T-cell (primary cell): ENCODE measurements at places on chromosomes 4 and X.
A peak's percentile ranks its signal among the peaks of the same experiment; 100 is the strongest.

DNA sequence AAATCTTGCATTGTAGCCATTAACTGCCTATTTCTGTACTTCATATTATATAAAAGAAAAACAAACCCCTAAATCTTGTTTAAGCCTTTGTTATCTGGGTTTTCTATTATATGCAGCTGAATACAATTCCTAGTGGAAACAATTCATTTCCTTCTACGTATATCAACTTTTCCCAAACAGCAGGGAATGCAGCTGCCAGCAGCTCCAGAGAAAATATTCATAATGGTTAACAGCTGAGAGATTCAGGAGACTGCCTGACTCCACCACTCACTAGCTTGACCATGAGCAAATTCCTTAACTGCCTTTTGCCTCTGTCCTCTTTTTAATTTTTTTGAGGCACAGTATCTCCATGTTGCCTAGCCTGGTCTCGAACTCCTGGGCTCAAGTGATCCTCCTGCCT lies 146.2 kb downstream of the SPATA18 start:
- no peak for DNase-seq

GRCh38 chr4:76206222-76206942 lies 7.2 kb downstream of the SCARB2 start:
- DNase-seq = no peak

DNA sequence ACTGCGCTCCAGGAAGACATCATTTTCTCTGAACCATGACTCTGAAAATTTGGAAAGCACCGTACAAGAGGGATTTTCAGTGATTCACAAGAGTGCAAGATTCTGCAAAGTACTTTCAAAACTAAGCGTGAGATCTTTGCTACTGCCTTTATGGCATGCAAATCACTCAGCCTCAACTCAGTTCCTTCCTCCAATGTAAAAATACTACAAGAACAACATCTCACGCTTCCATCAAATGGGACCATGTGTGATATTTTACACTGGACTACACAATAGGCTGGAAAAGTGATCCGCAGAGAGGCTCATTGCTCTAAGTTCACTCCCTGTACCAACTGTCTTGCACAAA lies 674 bp upstream of the IL15 start:
- no peak for DNase-seq

- DNase-seq = no peak
Measured at GRCh38 chrX:11329021-11329420, 35.8 kb downstream of the AMELX start.

GRCh38 chrX:70007946-70008345 lies 41.8 kb downstream of the AWAT2 start:
- no peak for DNase-seq

GRCh38 chr4:78292341-78292740 lies 235.2 kb downstream of the FRAS1 start:
- DNase-seq = no peak

- no peak for DNase-seq
Measured at GRCh38 chrX:25344161-25344936, 328.6 kb upstream of the ARX start.

- no peak for DNase-seq
Measured at GRCh38 chrX:63503541-63503940, 152.4 kb upstream of the SPIN4 start.

GRCh38 chr4:126604268-126604867 lies 1028.4 kb upstream of the INTU start:
- no peak for DNase-seq

GRCh38 chr4:81930506-81931238 lies 443.1 kb downstream of the HNRNPD start:
- DNase-seq = no peak

- DNase-seq = no peak
Measured at GRCh38 chrX:110836451-110836850, 40.8 kb upstream of the CHRDL1 start.

GRCh38 chrX:65926095-65927019 lies 113.5 kb downstream of the VSIG4 start:
- peak; percentile 31 for DNase-seq

DNA sequence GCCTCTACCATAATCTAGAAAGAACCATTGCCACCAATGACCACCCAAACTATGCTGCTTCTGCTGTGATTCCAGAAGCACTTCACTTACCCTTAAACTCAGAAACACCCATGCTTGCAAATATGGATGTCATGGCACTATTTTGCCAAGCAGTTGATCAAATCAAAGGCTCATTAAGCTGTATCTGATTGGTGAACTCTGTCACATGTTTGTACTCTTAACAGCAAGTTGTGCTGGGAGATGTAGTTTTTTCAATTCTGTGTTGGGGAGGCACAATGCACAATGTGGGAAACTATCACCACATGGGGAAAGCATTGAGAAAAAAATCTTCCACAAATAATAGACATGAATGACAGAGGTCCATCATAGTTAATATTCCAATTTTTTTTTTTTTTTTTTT lies 19.2 kb upstream of the SPCS3 start:
- DNase-seq = no peak

DNA sequence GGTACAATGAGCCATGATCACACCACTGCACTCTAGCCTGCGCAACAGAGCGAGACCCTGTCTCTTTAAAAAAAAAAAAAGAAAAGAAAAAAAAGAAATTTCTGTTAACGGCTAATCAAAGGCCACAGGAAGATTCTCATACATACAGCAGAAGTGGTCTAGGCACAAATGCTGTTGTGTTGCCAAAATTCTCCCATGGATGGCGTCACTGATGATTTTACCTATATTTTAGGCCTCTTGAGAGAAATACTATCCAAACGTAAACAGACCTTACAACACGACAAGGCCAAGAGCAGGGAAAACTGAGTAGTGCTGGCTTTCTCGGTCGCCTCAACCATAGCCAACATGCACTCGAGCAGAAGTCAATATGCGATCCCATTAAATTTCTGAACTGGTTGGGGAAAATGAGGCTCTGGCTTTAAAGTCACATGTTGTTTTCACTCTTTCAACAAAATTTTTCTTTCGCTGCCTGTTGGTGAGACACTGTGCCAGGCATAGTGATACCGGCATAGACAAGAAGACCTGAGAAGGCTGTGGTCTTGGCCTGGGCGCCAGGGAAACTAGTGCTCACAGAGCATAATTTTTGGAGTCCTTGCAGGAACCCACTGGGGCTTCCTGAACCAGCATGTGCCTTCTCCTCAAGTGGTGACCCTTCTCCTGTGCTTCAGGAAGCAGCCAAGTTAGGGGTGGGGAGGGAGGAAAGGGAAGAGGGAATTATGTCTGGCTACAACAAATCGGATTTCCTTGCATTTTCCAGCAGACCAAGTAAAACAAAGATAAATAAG lies 20.6 kb downstream of the SH3KBP1 start:
- DNase-seq = no peak

DNA sequence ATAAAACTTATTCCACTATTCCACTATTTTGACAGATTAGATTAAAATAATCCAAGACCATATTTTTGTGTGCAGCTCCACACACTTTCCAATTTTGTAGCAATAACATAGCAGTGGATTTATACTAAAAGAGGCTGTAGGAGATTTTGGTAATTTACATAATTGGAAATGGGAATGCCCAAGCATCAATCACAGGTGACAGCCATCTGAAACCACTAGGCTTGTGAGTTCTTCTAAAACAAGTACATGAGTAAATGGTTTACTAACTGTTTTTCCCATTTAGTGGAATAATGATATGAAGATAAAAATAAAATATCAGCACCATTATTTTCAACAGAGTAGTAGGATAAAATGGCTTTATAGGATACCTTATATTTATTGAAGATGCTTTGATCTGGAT lies 4.4 kb downstream of the ANK2 start:
- DNase-seq = no peak

DNA sequence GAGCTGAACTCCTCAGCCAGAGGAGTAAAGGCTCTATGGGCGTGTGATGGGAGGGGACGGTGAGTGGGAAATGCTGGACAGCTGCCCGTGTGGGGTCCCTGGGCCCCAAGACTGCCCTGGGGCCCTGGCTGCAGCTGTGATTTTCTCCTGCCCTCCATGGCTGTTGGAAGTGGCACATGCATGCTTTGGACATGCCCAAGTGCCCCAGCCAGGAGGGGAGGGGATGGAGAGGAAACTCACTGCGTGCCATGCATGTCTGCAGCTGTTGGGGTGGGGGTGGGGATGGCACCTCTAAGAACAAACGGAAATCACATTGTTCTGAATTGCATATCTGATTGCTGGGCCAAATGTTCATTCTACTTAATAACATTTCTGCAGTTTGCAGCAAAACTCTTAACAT lies 52.4 kb downstream of the MID2 start:
- no peak for DNase-seq

- DNase-seq = no peak
Measured at GRCh38 chr4:180031330-180031729, 2211.9 kb upstream of the TENM3 start.

DNA sequence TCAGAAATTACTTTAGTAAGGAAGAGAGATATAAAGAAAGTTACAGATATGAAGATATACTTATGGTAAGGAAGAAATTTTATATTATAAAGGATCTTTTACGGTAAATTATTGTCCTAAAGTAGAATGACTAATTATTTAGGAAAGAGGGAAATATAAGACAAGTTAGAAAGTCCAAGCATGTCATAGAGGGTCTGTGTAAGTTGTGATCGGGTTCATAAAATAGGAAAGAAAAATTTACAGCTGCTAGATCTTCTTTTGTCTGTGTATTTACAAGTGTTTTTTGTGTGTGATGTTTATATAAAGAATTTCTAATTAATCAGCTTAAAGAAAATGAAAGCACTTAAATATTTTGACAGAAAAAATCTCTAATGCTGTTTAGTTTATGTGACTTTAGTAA lies 1054.9 kb upstream of the DIAPH2 start:
- no peak for DNase-seq

DNA sequence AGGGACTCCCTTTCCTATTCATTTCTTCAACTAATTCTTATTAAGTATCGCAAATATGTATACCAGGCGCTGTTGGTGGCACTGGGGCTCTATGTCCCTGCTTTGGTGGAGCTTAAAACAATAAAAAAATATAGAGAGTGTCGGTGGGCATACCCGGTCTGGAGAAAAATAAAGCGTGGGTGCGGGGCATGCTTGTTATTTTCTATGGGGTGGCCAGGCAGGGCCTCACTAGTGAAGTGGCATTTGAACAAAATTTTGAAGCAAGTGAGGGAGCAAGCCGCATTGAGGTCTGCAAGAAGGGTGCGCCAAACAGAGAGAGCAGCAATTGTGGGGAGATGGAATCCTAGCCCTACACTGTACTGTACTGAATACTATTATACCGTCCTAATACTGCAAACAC lies 565 bp upstream of the IDS start:
- DNase-seq = no peak

GRCh38 chr4:6500481-6501140 lies 28.2 kb upstream of the PPP2R2C start:
- no peak for DNase-seq

DNA sequence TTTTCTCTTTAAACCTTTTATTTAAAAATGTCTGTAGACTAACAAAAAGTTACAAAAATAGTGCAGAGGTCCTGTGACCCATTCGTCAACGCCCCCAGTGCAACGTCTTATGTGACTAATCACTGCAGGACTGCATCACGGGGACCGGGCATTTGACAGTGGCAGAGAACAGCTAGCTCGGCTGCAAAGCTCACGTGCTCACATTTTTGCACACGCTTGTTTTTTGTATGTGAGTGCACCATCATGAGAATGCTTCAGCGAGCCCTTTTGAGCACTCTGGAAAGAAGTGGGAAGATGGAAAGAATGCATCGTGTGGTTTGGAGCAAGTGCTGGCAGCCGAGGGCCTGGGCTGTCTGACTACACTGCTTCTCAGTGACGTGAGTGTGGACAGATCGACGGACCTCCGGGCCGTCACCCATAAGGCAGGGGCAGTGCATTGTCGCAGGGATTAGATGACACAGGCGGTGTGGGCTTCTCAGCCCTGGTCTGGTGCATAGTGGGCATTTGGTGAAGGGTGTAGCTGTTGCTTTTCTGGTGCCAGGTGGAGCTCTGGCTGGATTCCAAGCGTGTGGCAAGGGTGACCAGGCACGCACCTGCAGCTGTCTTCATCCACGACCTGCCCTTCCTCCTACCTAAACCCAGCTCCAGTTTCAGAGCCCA lies 17.7 kb downstream of the SPON2 start:
- no peak for DNase-seq

DNA sequence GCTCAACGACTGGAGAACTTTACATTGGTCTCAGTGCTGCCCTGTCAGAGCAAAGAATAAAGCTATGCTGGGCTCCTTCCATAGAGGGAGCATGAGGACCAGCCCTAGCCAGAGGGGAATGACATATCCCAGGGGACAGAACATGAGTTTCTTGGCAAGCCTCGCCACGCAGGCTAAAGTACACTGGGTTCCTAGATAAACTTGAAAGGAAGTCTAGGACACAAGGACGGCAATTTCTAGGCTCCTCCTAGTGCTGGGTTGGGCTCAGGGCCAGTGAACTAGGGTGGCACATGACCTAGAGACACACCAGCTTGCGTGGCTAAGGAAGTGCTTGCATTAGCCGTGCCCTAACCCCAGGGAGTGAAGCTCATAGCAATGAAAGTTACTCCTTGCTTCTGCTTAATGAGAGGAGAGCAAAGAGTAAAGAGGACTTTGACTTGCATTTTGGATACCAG lies 141.0 kb downstream of the MAB21L2 start:
- no peak for DNase-seq

DNA sequence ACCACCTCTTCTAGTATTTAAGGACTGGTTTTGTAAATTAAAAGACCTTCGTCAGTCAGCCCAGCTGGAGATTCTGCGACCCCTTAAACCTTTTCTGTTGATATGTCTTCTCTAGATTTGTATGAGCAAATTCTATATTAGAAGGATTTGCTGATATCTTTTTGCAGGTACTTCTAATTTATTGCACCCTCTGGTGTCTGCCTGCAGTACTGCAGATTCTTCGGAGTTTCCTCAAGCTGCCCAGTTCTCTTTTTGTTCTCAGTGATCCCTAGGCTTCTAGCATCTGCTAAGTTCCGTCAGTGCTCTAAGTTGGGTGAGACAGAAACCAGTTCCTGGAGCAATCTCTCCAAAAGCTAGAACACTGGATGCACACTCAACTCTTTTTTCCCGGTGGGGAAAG lies 545.2 kb downstream of the C4orf33 start:
- DNase-seq = peak; percentile 42

- no peak for DNase-seq
Measured at GRCh38 chrX:68703369-68703768, 55.9 kb downstream of the STARD8 start.

GRCh38 chrX:24658421-24658820 lies 11.3 kb upstream of the PCYT1B start:
- DNase-seq = no peak

DNA sequence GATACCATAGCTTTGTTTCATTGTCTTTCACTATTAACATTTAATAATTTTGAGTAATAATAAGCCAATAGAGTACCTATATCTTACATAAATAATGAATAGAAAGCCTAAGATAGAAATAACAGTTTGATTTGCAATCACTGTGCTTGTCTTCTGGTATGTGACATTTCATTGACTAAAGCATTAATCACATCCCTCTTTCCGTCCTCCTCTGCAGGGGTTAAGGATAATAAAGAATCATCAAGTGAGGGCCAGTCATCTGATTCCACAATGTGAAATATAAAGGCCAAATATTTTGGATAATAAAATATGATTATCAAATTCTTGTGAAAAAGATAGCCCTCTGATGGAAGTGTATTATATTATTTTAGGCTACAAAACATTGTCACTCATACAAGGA lies 2073.4 kb downstream of the ARAP2 start:
- DNase-seq = no peak

GRCh38 chrX:101265869-101266428 lies 25.2 kb downstream of the TAF7L start:
- no peak for DNase-seq

- no peak for DNase-seq
Measured at GRCh38 chr4:145181091-145181501, 707 bp upstream of the OTUD4 start.

GRCh38 chr4:55736605-55737183 lies 82.9 kb upstream of the EXOC1L start:
- DNase-seq = peak; percentile 19
